Activated T-cell treated with anti-CD3 and anti-CD28 coated beads, Interleukin-2, amount 50 U/mL, for 48 hours (primary cell): ENCODE measurements at places on chromosomes 7 and 10.

DNA sequence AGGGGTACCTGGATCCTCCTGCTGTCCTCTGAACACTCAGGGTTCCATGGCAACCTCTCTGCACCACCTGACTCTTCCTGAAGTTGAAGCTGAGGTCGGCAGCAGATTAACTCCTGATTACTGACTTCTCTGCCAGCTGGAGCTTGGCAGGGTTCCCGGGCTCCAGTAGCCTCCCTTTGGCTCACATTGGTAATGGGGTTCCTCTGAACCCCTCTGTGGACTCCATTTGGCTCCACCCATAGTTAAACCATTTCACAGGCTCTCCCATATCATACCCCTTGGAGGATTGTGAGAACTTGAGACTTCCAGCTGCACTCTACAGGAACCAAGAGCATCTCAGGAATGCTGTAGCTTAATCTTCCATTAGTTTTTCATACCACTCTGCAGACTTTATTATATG lies 292.5 kb downstream of the HDAC9 start:
- no peak for DNase-seq

DNA sequence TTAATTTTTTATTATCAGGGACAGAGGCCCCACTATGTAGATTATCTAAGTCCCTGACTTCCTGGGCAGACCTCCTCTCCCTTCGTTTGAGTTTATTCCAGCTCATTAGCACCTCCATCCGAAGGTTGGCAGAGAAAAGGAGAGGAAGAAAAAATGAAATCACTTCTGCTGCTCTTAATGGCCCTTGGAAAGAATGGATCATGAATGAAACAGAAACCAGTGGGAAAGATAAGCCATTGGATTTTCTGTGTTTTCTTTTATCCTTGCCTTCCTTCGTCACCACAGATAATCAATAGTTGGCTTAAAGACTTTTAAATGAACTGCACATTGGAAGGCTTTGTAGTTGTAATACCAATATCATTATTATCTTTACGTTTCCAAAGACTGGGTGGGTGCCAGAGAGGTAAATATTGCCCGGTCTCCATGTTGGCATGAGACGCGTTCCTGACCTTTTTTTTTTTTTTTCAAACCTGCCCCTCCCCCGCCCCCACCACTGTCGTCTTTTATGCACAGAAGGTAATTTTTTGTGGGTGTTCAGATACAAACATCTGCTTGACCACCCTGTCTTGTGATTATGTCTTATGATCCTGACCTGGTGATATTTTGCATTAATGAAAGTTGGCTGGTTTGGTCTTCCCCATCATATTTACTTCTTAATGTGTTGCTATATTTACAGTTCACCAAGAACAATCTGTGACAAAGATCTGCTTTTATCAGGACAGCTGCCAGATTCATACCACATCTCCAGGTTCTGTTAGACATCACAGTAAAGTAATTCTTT lies 116.8 kb downstream of the ARID5B start:
- no peak for DNase-seq

DNA sequence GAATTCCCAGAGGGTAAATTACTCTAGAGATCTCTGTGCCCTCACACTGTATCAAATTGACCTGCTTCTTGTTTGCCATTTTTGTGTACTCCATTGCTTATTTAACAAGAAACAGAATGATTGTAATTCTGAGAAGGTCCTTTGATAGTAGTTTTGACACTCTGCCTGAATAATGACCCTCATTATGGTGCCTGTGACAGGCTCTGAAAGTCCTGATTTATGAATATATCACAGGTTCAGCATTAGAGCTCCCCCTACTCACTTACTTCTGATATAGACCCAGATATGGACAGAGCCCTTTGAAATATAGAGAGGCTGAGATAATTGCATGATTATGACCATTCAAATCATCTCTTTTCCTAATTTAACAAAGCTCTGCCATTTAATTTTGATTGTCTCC lies 465.2 kb downstream of the MDFIC start:
- no peak for DNase-seq

DNA sequence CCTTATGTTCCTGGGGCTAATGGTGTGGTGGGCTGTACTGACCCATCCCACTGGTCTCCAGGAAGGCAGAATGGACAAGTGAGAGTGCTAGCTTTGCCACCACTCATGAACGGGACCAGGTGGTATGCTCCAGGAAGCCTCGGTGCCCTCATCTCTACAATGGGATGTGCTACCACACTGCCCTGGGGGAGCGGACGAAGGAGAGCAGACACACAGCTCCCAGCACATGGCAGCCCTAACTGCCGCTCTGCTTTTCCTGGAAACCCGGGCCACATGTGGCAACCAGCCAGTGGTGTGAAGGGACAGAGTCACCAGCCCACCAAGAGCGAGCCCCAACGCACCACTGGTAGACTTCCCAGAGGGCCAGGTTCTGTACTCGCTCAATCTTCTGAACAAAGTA lies 35.8 kb downstream of the PARP12 start:
- no peak for DNase-seq

GRCh38 chr7:39238234-39238869 lies 260.6 kb downstream of the POU6F2 start:
- DNase-seq = no peak

- DNase-seq = peak; percentile 67
Observed at GRCh38 chr7:102286237-102287110, at the start of gene SH2B2. Gene SH2B2, plus strand, starts transcription at chr7:102286868. Its CDS starts 13,683 bp downstream, at chr7:102300551.

DNA sequence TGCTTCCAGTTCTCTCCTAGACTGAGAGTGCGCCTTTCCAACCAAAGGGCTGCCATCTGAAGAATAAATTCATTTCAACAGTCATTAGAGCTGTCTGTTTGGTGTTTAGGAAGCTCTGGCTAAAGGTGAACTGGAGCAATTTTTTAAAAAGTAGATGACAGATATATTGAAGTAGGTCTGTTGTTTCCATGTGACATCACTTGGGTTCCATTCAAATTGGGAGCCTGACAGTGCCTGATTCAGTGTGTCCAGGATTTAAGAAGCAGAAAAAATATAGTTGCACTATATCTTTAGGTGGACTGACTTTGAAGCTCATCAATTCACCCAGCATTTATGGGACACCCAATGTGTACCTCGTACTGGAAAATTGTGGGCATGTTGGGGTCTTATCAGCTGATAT lies 367.7 kb downstream of the BBS9 start:
- no peak for DNase-seq

DNA sequence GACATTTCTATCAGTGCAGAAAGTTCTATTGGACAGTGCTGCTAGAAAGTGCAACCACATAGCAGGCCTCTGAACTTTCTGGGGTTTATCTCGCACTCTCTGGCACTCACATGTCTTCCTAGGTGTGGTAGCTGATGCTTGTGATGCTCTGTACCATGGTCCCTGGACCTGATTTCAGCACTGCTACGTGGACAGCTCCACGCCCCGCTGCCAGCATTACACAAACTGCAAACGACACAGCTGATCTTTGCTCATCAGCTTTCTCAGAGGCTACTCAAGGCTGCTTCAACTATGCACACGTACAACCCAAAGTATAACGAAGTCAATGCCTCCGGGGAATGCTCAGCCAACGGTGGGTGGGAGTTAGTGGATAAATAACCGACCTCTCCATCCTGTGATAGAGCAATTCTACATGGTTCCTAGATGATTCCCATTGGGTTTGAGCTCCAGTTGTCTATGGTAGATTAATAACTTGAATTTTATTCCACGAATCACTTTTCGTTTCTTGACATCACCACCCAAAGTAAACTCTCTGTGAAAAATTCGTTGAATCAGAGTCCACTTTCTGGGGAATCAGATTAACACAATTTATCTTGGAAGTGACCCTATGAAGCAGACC lies 302.5 kb downstream of the ACTR3B start:
- no peak for DNase-seq

- DNase-seq = no peak
Observed at GRCh38 chr7:133709036-133709880, 417.9 kb upstream of the LRGUK start.

GRCh38 chr7:129646369-129647021 lies 35.0 kb downstream of the NRF1 start:
- DNase-seq = no peak

DNA sequence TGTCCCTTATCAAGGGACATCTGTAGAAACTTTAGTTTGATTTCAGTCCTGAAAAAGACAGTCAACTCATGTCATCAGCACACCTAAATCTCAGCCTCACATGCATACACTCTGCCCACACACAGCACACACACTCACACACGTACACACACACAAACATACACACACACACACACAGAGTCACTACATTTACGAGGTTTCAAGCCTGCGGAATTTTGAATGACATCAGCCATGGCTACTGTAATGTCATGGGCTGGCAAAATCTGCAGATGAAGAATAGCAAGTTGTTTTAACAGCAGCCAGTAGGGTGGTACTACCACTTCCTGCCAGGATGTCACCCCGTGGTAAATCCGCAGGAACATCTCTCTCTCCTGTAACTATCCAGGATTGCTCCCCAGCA lies 37.1 kb upstream of the EZH2 start:
- DNase-seq = no peak

DNA sequence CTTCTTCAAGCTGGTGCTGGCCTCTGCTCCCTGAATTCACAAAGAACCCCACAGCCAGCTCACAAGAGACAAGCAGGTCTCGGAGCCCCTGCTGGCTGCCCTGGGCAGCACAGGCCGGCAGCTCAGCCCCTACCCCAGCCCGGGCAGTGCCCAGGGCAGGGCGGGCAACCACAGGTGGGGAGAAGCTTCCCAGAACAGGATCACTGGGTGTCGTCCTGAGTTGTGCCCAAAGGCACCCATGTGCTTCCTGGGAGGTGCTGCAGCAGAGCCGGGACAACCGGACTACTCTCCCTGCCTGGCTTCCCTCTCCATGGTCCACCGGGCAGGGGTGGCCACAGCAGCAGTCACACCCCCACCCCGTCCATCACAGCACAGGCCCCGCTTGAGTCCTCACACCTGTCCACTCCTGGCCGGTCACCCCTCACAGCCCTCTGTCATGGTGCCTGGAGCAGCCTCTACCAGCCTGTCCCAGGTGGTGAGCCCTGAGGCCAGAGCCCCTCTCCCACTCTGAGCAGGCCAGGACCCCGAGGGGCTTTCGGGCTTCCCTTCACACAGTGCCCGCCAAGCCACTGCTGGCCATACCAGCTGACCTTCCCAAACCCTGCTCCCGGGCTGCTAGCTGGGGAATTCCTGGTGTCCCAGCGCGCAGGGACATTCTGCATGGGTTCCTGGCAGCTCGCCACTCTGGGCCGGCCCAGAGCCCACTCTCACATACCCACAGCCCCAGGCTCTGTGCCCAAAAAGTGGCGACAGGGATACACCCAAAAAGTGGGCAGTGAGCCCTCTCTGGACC lies 3.1 kb downstream of the RASGEF1A start:
- peak; percentile 22 for DNase-seq

- DNase-seq = no peak
Observed at GRCh38 chr7:55212838-55213237, 152.3 kb upstream of the LANCL2 start.

- no peak for DNase-seq
Observed at GRCh38 chr10:130553826-130554225, 417.6 kb downstream of the GLRX3 start.

- no peak for DNase-seq
Observed at GRCh38 chr7:11748884-11749283, 83.1 kb downstream of the THSD7A start.

GRCh38 chr10:93907059-93907458 lies 13.3 kb downstream of the SLC35G1 start:
- DNase-seq = no peak

DNA sequence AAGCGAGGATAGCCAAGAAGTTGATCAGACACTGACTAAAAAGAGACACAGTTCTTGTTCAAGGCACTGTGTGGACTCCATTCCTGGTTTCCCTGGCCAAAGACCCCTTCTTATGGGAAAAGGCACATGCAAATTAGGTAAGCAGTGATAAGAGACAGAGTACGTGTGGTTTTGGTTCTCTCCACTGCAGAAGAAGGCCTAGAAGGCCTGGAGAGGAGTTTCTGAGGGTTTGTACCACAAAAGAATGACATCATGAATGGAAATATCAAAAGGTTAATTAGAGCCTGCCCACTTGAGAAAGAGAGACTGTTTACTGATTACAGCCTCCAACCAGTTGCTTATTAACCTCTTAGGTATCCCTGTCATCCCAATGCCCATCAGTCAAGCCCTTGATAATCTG lies 137.5 kb downstream of the ZNF365 start:
- no peak for DNase-seq

- DNase-seq = no peak
Observed at GRCh38 chr10:33237736-33238624, 96.5 kb downstream of the NRP1 start.

DNA sequence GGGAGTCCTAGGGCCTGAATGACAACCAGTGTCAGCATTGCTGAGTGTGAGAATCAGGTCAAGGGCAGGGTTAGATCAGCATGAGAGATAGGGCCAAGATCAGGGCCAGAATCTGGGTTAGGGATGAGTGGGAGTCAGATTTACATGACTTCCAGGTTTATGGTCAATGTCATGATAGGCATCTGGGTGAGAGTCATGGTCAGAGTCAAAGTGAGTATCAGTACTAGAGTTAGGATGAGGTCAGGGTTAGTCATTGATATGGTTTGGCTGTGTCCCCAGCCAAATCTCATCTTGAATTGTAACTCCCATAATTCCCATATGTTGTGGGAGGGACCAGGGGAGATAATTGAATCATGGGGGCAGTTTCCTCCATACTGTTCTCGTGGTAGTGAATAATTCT lies 12.3 kb downstream of the MRPS24 start:
- DNase-seq = peak; percentile 33

DNA sequence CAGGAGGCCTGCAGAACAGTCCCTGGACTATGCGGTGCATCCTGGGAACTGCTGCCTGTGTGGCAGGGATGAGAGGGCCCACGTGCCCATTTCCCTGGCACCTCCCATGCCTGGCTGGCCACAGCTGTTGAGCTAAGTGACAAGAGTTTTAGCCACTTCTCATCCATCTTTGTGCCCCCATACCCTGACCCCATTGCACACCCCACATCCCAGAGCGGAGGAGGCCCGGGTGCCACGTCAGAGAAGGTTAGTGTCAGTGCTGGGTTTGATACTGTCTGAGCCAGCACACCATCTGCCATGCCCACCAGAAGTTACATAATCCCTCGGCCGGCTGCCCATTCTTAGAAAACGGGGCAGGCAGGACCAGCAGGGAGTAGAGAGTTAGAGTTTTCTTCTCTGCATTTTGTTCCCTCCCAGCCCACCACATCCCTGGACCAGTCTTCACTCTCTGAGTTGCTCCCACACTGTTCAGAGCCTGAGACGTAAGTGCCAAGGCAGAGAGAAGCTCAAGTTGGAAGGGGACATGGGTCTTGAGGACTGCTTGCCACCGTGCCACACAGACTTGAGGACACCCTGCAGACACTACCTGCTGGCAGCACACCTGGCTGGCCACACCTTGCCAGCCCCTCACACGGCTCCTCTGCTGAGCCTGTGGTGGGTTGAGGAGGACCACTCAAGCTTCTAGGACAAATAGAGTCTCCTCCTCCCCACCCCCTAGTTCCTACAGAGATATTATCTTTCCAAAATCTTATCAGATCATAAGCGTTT lies 13.1 kb downstream of the UNC5B start:
- DNase-seq = no peak

DNA sequence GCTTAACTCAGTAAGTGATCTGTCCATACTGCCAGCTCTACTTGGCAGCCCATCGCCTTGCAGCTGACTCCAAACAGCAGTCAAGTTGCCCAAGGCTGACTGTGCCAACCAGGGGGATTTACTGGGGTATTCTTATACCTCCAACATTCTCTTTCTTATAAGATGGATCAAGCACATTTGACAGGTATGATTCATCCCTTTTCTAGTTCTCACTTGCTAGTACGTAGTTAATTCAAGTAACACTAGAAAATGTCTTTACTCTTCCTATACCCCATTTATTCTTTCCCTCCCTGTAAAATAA lies 77.0 kb downstream of the SLC25A13 start:
- no peak for DNase-seq
